Activated CD4-positive, alpha-beta memory T cell treated with anti-CD3 and anti-CD28 coated beads for 36 hours (primary cell): ENCODE measurements at places on chromosomes 11 and 22. TPM values are rescaled to one million over a fixed set of nuclear protein-coding genes. Genes with fewer than 3 reads are reported as not detected.

The CD3E gene
- 488 TPM for total RNA-seq

The IFTAP gene
- total RNA-seq: 2.7 TPM

The TMPRSS13 gene
- total RNA-seq: 2.6 TPM

The CHADL gene
- 0.21 TPM for total RNA-seq

The GLB1L3 gene
- 8.6 TPM for total RNA-seq

The GRIA4 gene
- total RNA-seq: not detected

The TMEM134 gene
- 68.2 TPM for total RNA-seq

The ZNF70 gene
- total RNA-seq: 1.2 TPM

GRCh38 chr11:120040151-120040840, 97.6 kb downstream of the TRIM29 start:
- no peaks in the 10 kb centered on the region for H3K4me1 ChIP-seq
- no peak overlapping the region for H3K27ac ChIP-seq
- no peak overlapping the region for H3K4me3 ChIP-seq
- H3K36me3 ChIP-seq: no peaks in the 10 kb centered on the region

DNA sequence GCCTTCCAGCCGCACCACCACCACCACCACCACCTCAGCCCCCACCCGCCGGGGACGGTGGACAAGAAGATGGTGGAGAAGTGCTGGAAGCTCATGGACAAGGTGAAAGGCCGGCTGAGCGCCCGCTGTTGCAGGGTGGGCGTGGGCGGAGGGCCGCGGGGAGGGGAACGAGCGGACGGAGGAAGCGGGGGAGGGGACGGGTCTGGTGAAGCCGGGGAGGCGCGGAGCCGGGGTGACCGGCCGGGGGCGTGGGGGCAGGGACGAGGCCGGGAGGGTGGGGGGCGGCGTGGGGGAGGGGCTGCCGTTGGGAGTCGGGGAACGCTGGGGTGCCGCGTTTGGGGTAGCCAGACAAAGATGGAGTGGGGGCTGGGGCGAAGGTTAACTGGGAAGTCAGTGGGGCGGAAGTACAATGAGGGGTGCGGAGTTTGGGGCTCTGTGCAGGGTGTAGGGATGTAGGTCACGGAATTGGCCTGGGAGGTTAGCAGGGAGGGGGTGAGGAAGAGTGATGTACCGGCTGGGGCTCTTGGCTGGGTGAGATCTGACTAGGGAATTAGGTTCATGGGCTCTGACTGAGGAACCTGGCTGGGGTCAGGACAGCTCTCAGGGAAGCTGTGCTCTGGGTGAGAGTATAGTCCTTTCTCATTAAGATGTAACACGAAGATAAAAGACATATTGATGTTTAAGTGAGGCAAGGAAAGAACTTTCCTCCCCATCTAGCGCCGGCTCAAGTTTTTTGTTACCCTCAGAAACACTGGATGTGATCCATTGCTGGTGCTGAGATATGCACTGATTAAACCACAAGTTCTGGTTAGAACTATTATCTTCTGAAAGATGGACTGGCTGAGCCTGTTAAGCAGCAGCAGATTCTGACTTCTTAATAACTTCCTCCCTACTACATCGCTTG, 624 bp downstream of the CBL start:
- peaks cover 2% of the 10 kb centered on the region for H3K36me3 ChIP-seq
- peak overlapping the region; percentile 85 for H3K27ac ChIP-seq
- peak; percentile 74 for DNase-seq
- H3K27me3 ChIP-seq: no peaks in the 10 kb centered on the region
- H3K4me1 ChIP-seq: peaks cover 25% of the 10 kb centered on the region

- no peak for DNase-seq
- H3K27me3 ChIP-seq: no peaks in the 10 kb centered on the region
- H3K27ac ChIP-seq: no peak overlapping the region
Measured at GRCh38 chr11:48099916-48100446, 116.6 kb upstream of the OR4B1 start.

DNA sequence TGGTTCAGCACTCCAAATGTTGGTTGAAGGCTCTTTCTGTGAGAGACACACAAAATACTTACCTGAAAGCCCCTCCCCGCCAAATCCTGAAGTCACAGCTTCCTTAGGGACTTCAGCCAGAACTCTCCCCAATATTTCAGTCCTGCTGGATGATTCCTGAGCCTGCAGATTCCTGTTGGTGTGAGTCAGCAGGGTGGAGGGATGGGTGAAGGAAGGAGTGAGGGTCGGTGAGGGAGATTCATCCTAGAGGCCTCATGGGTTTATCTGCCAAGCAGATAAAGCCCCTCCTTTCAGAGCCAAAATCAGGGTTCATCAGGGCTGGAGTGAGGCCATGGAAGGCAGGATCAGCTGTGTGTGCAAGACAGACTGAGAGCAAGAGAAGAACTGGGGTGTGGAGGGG, 37.9 kb downstream of the SMIM38 start:
- H3K4me3 ChIP-seq: no peak overlapping the region
- DNase-seq: no peak
- H3K4me1 ChIP-seq: peaks cover 3% of the 10 kb centered on the region

GRCh38 chr11:93267383-93267782, 63.2 kb upstream of the DEUP1 start:
- no peak overlapping the region for H3K27ac ChIP-seq
- peaks cover 7% of the 10 kb centered on the region for H3K27me3 ChIP-seq
- no peak overlapping the region for H3K4me3 ChIP-seq
- no peak for DNase-seq

DNA sequence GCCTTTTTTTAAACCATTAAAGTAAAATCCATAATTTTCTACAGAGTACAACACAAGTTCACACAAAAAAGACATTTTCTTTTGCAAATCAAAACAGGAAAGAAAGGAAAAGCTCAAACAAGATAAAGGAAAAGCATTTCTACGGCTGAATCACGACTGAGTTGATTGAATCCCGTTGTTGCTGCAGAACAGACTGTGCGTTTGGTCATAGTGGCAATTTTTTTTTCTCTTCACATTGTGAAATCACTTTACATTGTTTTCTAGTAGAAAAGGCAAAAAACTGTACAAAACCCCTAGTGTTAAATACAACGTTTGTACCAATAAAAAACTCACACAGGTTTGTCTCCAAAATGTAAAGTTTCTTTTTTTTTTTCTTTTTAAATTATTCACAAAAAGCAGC, 17.3 kb upstream of the RAPSN start:
- H3K27me3 ChIP-seq: no peaks in the 10 kb centered on the region
- no peak overlapping the region for H3K27ac ChIP-seq
- H3K36me3 ChIP-seq: peaks cover 31% of the 10 kb centered on the region
- no peak overlapping the region for H3K4me3 ChIP-seq
- no peak for DNase-seq

DNA sequence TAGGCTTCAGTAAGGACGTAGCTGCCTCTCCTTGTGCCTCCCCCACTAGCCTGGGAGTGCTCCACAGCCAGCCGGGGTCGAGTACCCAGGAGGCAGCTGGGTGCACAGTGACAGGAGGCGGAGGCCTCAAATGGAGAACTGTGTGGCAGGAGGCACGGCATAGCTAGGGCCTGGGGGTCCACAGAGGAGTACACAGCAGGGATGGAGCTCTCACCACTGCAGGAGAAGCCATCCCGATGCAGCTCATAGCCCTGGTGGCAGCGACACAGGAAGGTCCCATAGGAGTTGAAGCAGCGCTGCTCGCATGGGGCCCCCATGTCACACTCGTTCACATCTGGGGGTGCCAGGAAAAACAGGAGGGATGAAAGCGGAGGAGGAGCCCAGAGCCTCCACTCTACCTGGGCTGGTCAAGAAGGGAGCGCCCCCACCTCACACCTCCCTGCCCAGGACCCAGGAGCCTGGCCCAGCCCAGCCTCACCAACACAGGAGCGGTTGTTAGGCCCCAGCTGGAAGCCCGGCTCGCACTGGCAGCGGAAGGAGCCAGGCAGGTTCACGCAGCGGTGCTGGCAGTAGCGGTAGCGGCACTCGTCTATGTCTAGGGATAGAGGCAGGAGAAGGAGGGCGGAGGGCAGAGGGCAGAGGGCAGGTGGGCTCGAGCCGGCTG, 2.8 kb downstream of the EFEMP2 start:
- no peak overlapping the region for H3K27ac ChIP-seq
- peaks cover 15% of the 10 kb centered on the region for H3K4me1 ChIP-seq
- no peak for DNase-seq
- H3K36me3 ChIP-seq: peaks cover 15% of the 10 kb centered on the region

GRCh38 chr22:43892183-43892894, 526 bp upstream of the PNPLA5 start:
- H3K36me3 ChIP-seq: no peaks in the 10 kb centered on the region
- no peak overlapping the region for H3K27ac ChIP-seq
- no peaks in the 10 kb centered on the region for H3K4me1 ChIP-seq

DNA sequence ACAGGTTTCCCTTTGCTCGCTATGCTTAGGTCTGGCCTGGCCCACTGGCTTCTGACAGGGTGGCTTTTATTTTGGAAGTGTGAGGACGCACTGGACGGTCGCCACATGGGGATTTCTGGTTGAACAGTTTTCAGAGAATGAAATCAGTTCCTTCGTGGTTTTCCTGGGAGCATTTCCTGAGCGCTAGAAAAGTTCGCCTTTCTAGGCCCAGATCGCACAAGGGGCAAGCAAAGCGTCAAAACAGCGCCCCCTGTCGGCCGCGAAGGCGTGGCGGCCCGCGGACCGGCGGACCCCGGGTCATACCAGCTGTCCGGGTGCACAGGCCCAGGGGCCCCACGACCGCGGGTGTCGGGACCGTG, 12.7 kb upstream of the CYP2R1 start:
- H3K4me1 ChIP-seq: peaks cover 36% of the 10 kb centered on the region
- peak overlapping the region; percentile 71 for H3K27ac ChIP-seq
- peak; percentile 89 for DNase-seq
- H3K4me3 ChIP-seq: peak overlapping the region; percentile 90
- H3K36me3 ChIP-seq: no peaks in the 10 kb centered on the region
- no peaks in the 10 kb centered on the region for H3K27me3 ChIP-seq

GRCh38 chr11:2911088-2911784, 18.0 kb downstream of the PHLDA2 start:
- no peak for DNase-seq
- H3K4me1 ChIP-seq: peaks cover 11% of the 10 kb centered on the region
- no peaks in the 10 kb centered on the region for H3K27me3 ChIP-seq
- H3K4me3 ChIP-seq: no peak overlapping the region
- no peaks in the 10 kb centered on the region for H3K36me3 ChIP-seq
- no peak overlapping the region for H3K27ac ChIP-seq

- no peaks in the 10 kb centered on the region for H3K27me3 ChIP-seq
- H3K4me3 ChIP-seq: no peak overlapping the region
- no peaks in the 10 kb centered on the region for H3K36me3 ChIP-seq
Measured at GRCh38 chr11:17766590-17766989, 32.0 kb downstream of the KCNC1 start.

DNA sequence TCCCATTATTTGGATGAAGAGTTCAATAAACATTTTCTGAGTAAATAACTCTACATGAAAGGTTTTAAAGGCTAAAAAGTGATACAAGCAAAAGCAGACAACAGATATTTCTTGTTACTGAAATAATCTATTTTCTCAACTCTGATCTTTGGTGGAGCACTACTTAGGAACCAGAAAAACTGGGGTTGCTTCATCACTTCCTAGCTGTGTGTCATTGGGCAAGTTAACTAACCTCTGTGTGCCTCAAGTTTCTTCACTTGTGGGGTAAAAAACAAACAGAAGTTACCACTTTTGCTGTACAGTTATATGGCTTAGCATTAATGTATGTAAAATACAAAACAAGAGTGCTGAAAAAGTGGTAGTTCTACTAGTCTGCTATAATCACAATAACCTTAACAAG, 5.6 kb downstream of the MAPK1 start:
- no peak for DNase-seq
- H3K4me1 ChIP-seq: peaks cover 72% of the 10 kb centered on the region
- no peaks in the 10 kb centered on the region for H3K27me3 ChIP-seq
- H3K36me3 ChIP-seq: peaks cover 10% of the 10 kb centered on the region
- no peak overlapping the region for H3K4me3 ChIP-seq

DNA sequence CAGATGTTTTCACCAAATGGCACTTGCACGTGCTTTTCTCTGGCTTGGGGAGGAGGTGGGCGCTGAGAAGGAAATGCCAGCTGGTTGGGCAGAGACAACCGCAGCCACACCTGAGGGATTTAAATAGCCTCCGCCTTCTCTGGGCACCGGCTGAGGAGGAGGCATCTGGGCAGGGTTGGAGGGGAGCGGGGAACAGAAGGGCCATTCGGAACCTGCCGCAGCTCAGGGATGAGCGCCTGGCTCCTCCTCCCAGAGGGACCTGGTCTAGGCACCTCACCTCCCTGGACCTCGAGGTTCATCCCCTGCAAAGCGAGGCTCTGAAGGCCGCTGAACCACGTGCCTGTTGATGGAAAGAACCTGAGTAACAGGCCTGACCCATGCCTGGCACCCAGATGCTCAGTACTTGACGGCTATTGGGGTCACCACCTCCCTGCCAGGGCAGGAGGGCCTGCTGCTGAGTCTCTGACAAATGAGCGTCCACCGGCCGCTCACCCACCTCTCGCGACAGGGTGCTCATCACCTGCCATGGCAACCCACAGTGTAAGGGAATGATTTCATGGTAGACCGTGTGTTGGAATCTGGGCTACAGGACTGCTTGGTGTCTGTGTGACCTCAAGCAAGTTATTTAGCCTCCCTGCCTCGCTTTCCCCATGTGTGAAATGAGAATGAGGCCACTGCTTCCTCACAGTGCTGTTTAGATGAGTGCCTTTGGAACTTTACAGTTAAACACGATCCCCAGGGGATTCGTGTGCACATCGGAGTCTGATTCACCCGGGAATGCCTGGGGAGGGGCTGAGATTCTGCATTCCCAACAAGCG, 2.0 kb upstream of the KDELR3 start:
- H3K4me1 ChIP-seq: peaks cover 8% of the 10 kb centered on the region
- no peak for DNase-seq
- no peaks in the 10 kb centered on the region for H3K36me3 ChIP-seq

- H3K27me3 ChIP-seq: no peaks in the 10 kb centered on the region
- H3K27ac ChIP-seq: no peak overlapping the region
- peaks cover 28% of the 10 kb centered on the region for H3K36me3 ChIP-seq
- H3K4me3 ChIP-seq: no peak overlapping the region
- H3K4me1 ChIP-seq: no peaks in the 10 kb centered on the region
- DNase-seq: no peak
Measured at GRCh38 chr22:20727118-20728015, 46.5 kb upstream of the SERPIND1 start.

GRCh38 chr11:18063125-18063524, 17.1 kb upstream of the TPH1 start:
- no peaks in the 10 kb centered on the region for H3K27me3 ChIP-seq
- no peaks in the 10 kb centered on the region for H3K4me1 ChIP-seq
- H3K4me3 ChIP-seq: no peak overlapping the region
- no peak for DNase-seq
- H3K36me3 ChIP-seq: no peaks in the 10 kb centered on the region
- no peak overlapping the region for H3K27ac ChIP-seq

- H3K27ac ChIP-seq: no peak within 1 kb of the TSS
- no peaks in the 10 kb centered on the region for H3K27me3 ChIP-seq
- peak; percentile 45 for DNase-seq
- H3K36me3 ChIP-seq: peaks cover 4% of the 10 kb centered on the region
- H3K4me3 ChIP-seq: peak within 1 kb of the TSS; percentile 72
Measured at GRCh38 chr22:20131597-20131858, at the start of gene ZDHHC8. Gene ZDHHC8 (plus strand): TSS chr22:20131804. CDS start chr22:20131948, 144 bp downstream.

- no peaks in the 10 kb centered on the region for H3K4me1 ChIP-seq
- no peak overlapping the region for H3K27ac ChIP-seq
- no peak overlapping the region for H3K4me3 ChIP-seq
- H3K36me3 ChIP-seq: no peaks in the 10 kb centered on the region
- DNase-seq: no peak
Measured at GRCh38 chr11:56886455-56886854, 102.3 kb upstream of the OR5AK2 start.
